Body of pancreas (tissue), 4 donors: ENCODE measurements at places on chromosomes 12 and 14. TPM values are rescaled to one million over a fixed set of nuclear protein-coding genes. Genes with fewer than 3 reads are reported as not detected.

- no peaks in the 10 kb centered on the region for H3K27me3 ChIP-seq
- H3K4me3 ChIP-seq: no peak overlapping the region
- H3K27ac ChIP-seq: no peak overlapping the region
- H3K36me3 ChIP-seq: peaks cover 53% of the 10 kb centered on the region
Measured at GRCh38 chr14:68886109-68886434, 93.0 kb downstream of the ACTN1 start.

DNA sequence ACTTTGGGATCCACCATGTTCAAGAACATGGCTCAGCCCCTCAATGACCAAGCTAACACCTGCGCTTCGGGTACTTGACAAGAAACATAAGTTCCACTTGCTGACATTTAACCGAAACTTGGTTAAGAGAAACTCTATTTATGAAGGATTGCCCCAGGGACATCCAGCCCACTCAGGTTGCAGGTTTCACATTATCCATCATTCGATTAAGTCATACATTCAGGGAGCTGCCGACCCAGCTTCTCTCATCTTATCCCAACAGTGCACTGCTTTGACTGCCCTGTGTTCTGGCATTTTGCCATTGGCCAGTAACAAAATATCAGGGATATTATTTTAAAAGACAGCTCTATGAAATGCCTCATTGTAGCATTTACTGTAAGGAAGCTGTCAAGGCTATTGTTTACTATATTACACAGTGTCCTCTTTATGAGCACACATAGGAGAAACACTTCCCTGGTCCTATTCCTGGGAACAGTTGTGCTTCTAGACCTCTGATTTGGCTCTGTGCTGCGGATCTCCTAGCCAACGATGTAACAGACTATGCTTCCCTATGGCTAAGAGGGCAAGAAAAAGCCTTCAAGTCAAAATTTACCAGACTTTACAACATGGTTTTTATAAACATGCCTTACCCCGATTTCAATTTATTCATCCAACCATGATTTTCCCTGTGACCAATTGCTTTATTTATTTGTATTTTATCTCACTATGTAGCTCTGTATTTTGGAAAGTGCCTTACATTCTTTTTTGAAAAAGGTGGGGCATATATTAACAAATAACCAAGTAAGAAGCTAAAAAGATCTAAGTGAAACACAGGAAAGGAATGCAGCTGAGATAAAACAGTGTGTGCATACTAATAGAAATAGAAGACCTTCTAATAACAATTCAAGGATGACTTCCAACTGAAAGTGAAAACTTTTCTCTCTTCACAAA lies 109.3 kb downstream of the ITPR2 start:
- no peaks in the 10 kb centered on the region for H3K27me3 ChIP-seq
- peak overlapping the region; percentile 39 for H3K27ac ChIP-seq
- H3K4me1 ChIP-seq: peaks cover 23% of the 10 kb centered on the region
- DNase-seq: no peak

DNA sequence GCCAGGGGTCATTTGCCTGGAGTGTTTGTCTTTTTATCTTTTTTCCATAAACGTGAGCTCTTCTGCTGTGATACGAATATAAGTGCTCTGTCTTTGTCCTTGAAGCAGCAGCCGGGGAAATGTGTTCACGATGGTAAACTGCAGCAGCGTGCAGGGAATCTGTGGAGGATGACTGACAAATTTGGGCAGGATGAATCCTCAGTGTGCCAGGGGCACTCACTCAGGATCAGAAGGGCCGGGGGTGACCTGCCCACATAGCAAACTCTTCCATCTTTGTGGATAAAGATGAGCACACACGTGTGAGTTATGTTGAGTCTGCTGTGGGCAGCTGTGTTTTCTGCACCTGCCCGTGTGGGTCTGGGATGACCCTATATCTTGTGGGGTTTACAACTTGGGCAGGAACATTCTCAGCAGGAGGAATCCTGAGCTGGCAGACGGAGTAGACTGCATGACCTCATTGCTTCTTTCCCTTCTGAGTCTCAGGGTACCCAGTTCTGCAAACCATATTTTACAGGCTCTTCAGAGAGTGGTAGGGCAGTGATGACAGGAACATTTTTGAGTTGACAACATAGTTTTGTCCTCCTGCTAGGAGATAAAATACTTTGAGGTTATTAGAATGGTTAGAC lies 711 bp downstream of the ANO4 start:
- H3K4me1 ChIP-seq: peaks cover 3% of the 10 kb centered on the region
- H3K36me3 ChIP-seq: no peaks in the 10 kb centered on the region
- no peaks in the 10 kb centered on the region for H3K27me3 ChIP-seq
- H3K27ac ChIP-seq: no peak overlapping the region
- H3K4me3 ChIP-seq: no peak overlapping the region

DNA sequence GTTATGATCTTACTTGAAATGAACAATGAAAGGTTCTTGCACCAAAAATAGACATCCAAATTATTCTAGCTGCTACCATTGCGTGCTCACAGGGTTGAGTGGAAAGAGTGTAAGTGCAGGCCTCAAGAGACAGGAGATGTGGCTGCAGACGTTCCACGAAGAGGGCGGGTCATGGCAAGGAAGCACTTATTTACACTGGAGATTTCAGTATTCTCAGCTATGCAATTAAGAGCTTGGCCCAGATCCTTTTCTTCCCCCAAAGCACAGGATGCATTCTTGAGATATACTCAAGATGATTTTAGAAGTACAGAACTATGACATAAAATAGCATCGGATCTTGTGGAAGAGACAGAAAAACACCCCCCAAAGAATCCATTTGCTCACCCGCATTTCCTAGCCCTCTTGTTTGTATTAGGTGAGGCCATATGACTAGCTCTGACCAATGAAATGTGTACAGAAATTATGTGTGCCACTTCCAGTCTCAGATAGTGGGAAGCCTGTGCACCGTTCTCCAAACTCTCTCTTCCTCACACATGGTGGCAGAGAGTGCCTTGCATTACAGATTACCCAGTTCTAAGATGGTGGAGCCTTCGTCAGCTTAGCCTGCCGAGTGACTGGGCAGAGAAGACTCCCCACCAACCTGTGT lies 261.4 kb downstream of the TTC8 start:
- H3K4me1 ChIP-seq: no peaks in the 10 kb centered on the region
- no peak overlapping the region for H3K27ac ChIP-seq
- no peaks in the 10 kb centered on the region for H3K27me3 ChIP-seq
- no peak for DNase-seq
- H3K4me3 ChIP-seq: no peak overlapping the region

- DNase-seq: no peak
- H3K27ac ChIP-seq: no peak overlapping the region
- no peaks in the 10 kb centered on the region for H3K36me3 ChIP-seq
- H3K27me3 ChIP-seq: no peaks in the 10 kb centered on the region
- H3K4me3 ChIP-seq: no peak overlapping the region
Measured at GRCh38 chr12:6420364-6420763, 24.4 kb upstream of the CD27 start.

Gene SLC25A47
- total RNA-seq: not detected

Gene CAMKK2
- total RNA-seq: 17.4 TPM

Gene KRT6A
- total RNA-seq: not detected

Gene CEBPE
- total RNA-seq: not detected
